ENCODE measurements at places on chromosomes 7 and 10. TPM values are rescaled to one million over a fixed set of nuclear protein-coding genes. Genes with fewer than 3 reads are reported as not detected.

DNA sequence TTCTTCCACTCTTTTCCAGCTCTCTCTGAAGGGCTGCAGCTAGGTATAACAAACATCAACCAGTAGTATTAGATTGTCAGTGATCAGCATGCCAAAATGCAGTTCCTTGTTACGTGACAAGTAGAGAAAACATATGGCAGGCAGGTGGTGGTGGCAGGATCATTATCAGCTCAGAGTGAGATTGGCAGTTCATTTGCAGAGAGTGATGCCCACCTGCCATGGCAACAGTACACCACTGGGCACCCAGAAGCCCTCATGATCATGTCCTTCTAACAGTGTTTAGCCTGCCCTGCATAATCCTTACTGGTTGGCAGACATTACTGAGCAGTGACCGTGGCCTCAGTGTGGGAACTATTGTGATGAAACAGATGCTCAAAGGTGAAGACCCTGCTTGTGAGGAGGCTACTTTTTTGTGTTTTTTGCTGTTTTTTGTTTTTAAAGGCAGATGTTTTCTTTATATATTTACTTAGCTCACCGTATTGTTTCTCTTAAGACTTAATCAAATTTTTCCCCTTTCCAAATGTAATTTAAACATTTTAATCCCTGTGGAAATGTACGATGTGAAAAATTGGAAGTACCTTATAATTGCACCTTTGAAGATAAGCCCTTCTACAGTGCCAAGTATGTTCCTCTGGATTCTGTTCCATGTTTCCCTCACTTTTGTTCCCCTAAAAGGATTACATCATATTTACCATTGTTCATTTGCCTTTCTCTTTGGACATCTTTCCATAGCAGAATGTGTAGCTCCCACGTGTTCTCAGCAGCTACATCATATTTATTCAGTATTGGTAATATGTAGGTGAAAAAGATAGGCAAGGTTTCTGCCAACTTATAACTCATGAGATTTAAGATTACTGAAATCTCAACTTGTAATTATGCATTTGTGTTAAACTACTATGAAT is 179.6 kb downstream of the SND1 start:
- DNase-seq: no peak
- H3K4me1 ChIP-seq: no peaks in the 10 kb centered on the region
- no peaks in the 10 kb centered on the region for H3K27me3 ChIP-seq
- H3K36me3 ChIP-seq: peaks cover 6% of the 10 kb centered on the region
- no peak overlapping the region for H3K27ac ChIP-seq

DNA sequence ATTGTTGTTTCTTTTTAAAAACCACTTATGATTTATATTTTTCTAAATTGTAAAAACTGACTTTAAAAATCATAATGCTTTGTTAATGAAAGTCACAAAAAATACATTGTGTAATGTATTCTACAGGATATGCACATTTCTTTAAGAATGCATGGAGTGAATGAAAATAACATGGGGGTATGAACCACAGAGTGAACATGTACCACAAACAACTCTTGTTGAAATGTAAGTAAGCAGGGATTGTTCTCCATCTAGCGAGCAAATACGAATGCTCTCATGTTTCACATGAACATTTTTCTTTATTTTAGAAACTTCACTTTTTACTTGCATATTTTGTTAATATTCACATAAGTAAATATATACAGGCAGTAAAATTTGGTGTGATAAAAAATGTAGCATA is 35.6 kb upstream of the LAMB4 start:
- H3K27ac ChIP-seq: no peak overlapping the region
- H3K36me3 ChIP-seq: no peaks in the 10 kb centered on the region
- H3K4me1 ChIP-seq: no peaks in the 10 kb centered on the region
- DNase-seq: no peak
- H3K27me3 ChIP-seq: no peaks in the 10 kb centered on the region

DNA sequence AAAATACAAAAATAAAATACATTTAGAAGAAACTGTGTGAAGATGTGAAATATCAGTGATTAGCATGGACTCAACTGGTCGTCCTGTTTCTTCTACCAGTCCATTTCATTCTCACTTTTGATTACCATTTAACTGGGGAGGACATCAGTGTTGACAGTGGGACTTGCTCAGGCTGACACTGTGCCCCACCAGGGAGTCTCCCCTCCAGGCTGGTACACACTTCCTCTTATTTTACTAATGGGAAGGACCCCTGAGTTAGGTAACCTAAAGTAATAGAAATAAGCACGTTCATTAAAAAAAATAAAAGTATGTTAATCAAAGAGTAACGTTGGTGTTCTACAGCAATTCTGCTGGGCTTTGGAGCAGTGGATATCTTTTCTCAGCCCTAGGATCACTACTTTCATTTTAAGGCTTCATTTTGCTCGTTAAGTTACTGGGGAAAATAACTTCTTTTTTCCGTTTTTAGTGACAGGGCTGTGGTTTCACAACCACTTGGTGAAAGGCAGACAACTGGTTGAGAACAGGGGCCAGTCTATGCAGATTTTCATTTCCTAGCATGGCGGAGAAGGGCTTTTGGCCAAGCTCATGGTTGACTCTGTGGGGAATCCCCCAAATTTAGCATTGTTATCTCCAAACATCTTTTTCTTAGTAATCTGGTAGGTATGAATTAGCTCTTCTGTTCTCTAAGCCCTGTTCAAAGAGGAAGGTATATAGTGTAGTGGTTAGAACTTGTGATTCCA is 2.1 kb downstream of the SNX10 start:
- peaks cover 3% of the 10 kb centered on the region for H3K27me3 ChIP-seq
- DNase-seq: no peak
- 0 out of 3 replicates have a peak, but pooled peaks cover 3% of the 10 kb centered on the region for H3K36me3 ChIP-seq
- no peak overlapping the region for H3K27ac ChIP-seq
- H3K4me3 ChIP-seq: no peak overlapping the region
- H3K4me1 ChIP-seq: peaks cover 26% of the 10 kb centered on the region

The DNAJB6 gene
- total RNA-seq: 72.9 TPM

GRCh38 chr10:16779384-16779915 is 37.8 kb downstream of the RSU1 start:
- no peak for DNase-seq
- no peaks in the 10 kb centered on the region for H3K36me3 ChIP-seq
- H3K4me3 ChIP-seq: no peak overlapping the region
- H3K27me3 ChIP-seq: no peaks in the 10 kb centered on the region
- no peak overlapping the region for H3K27ac ChIP-seq

DNA sequence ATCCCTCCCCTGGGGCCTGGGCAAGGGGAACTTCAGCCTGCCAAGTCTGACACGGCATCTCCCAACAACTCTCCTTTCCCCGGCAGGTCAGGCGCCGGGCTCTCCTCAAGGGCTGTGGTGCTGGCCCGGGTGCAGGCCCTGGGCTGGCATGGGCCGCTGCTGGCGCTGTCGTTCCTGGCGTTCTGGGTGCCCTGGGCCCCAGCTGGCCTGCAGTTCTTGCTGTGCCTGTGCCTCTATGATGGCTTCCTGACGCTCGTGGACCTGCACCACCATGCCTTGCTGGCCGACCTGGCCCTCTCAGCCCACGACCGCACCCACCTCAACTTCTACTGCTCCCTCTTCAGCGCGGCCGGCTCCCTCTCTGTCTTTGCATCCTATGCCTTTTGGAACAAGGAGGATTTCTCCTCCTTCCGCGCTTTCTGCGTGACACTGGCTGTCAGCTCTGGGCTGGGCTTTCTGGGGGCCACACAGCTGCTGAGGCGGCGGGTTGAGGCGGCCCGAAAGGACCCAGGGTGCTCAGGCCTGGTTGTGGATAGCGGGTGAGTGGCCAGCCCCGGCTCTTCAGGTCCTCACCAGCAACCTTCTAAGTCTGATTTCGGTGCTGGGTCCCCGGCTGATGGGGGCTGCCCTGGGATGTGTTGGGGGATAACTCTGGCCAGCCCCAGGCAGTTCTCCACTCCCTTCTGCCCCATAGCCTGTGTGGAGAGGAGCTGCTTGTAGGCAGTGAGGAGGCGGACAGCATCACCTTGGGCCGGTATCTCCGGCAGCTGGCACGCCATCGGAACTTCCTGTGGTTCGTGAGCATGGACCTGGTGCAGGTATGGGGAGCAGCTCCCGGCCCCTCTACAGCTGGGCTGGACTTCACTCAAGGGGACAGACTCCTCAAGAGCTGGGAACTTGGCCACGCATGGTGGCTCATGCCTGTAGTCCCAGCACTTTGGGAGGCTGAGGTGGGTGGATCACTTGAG is 19.5 kb upstream of the C10orf95 start:
- no peak for DNase-seq
- H3K27me3 ChIP-seq: no peaks in the 10 kb centered on the region
- no peak overlapping the region for H3K4me3 ChIP-seq
- no peaks in the 10 kb centered on the region for H3K36me3 ChIP-seq
- no peak overlapping the region for H3K27ac ChIP-seq

DNA sequence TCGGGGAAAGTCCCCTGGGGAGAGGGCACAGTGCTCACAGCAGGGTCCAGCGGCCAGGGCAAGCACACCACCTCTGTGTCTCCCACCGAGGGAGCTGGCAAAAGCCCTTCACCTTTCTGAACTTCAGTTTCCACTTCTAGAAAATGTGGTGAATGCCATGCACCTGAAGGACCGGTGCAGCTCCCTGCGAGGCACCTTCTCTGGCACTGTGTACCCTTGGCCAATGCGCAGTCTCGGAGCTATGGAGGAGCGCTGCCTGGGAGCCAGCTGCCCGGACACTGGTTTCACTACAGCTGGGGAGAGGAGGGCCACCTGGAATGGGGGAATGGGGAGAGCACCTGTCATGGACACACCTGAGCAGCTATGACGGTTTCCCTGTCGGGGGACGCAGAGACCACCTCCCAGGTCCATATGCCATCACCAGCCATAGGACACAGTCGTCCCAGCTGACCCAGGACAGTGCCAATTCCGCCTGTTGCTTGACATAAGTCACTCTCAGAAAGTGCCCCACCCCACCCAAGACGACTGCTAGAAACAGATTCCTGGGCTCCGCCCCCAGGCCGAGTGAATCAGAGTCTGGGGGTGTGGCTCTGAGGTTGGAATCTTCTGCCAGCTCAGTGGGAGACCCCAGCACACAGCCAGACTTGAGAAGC is 16.8 kb downstream of the RASGEF1A start:
- DNase-seq: no peak
- no peak overlapping the region for H3K27ac ChIP-seq
- H3K4me1 ChIP-seq: peaks cover 5% of the 10 kb centered on the region
- no peaks in the 10 kb centered on the region for H3K36me3 ChIP-seq
- H3K27me3 ChIP-seq: peaks cover 20% of the 10 kb centered on the region

GRCh38 chr7:36317276-36317675 is 72.4 kb upstream of the ANLN start:
- no peak for DNase-seq
- no peak overlapping the region for H3K4me3 ChIP-seq
- peaks cover 5% of the 10 kb centered on the region for H3K27me3 ChIP-seq
- H3K4me1 ChIP-seq: peaks cover 38% of the 10 kb centered on the region
- H3K27ac ChIP-seq: no peak overlapping the region

Measured in HepG2 (cell line).